RWPE1 (cell line): ENCODE measurements at places on chromosomes 2 and 18.

GRCh38 chr2:26767129-26767528 lies 3.0 kb downstream of the SLC35F6 start:
- no peak for DNase-seq

GRCh38 chr2:225041207-225041850 lies 939 bp downstream of the DOCK10 start:
- peak; percentile 10 for DNase-seq

DNA sequence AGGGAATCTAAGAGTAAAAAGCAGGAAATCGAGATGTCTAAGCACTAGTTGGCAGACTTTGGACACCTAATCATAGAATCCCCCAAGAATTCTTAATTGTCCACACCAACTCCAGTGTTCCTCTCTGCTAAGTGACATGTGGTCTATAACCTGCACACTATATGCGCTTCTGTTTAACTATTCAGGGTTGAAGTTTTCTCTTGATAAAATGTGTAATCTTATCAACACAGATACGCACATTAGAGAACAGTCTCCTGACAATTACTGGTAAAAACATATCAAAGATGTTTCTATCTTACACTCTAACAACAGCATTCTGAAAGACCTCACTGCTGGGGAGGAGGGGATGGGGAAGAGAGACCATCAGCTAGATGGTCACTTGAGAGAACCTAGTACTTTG lies 3.9 kb downstream of the ABCB11 start:
- no peak for DNase-seq

DNA sequence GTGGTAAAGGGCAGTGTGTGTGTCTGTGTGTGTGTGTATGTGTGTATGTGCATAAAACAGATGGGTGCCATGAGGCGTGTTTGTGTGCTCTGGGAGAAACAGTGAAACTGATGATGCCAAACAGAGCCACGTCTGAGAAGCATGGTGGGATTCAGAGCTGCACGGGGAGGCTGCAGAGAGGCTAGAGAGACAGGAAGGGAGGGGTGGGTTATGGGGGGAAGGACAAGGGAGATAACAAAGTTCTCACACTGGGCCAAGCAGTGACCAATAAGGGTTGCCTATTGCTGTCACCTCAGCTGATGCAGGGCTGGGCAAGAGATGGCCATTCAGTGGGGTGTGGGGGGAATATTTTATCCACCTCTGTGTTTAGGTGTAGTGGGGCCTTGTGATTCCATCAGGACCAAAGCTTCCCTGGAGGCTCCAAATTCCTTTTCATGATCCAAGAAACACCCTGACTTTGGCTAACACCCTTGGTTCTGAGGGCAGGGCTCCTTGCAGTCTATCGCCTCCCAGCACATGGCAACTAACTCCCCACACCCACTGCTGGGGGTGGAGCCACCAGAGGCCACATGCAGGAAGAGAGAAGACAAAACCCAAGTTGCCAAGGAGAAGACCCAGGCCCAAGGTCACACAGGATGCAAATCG lies 54.2 kb upstream of the POMC start:
- no peak for DNase-seq

GRCh38 chr2:158179660-158180059 lies 78.0 kb downstream of the UPP2 start:
- DNase-seq: peak; percentile 13
